Hypothalamus (tissue), 51 donors: ENCODE measurements at places on chromosomes 4 and X.

GRCh38 chrX:40152741-40153344 lies 55.1 kb upstream of the BCOR start:
- DNase-seq, result peak; percentile 20

DNA sequence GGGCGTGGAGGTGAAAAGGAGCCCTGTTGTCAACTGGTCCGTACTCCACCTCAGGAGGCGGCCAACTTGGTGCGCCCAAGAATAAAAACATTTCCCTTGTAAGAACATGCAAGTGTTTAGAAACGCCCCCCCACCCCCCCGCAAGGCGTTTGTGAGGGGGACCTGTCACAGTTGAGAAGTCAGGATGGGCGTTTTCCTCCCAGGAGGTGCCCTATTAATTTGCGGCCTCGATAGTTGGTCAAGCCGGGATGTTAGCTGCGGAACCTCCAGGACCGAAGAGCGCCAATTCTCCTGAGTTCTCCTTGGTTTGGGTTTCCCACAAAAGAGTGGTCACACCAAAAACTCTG lies 651 bp upstream of the SAP30 start:
- no peak for DNase-seq

DNA sequence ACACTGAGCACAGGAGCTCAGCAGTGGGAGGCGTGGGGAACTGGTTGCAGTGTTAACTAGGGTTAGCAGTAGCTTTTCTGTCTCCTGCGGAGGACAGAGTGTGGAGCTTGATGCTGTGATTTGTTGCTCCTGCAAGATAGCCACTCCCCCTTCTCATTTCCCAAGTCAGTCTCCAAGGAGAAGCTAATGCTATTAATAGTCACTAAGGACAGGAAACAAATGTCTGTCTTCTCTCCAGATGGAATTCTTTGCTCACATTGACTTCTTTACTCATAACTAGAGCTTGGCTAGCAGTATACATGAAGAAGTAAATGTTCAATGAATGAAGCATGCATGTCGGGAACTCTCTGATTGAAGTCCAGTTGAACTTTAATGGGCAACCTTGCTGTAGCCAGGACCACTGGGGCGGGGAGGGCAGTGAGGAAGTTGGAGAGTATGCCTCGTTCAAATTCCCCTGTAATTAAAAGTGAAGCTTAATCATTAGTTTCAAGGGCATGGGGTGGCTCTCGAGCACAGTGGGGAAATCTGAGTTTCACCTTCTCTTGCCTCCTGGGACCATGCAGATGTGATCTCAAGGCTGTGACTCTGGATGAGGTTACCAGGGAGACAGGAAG lies 156.6 kb upstream of the SCML1 start:
- no peak for DNase-seq

DNA sequence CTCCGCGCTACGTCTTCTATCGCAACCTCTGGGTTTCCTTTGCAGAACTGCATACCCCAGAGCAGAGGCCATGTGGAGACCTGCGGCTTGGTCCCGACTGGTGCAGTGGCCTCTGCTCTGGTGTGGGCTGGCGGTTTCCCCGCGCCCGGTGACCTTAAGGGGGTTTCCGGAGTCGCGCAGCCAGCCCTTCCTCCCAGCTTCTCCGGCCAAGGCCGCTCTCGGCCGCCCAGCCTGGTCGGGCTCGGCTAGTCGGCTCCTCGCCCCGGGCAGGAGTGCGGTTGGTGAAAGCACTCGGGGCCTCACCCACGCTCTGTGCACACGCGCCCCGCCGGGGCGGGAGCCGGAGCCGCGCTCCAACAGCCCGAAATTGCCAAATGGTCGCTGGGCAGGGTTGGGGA lies 84.9 kb downstream of the BCOR start:
- no peak for DNase-seq

GRCh38 chrX:107827852-107828251 lies 2.2 kb downstream of the MID2 start:
- DNase-seq, result no peak
